Mucosa of gallbladder (tissue), 1 donor: ENCODE measurements at places on chromosomes 5 and 9. TPM values are rescaled to one million over a fixed set of nuclear protein-coding genes. Genes with fewer than 3 reads are reported as not detected.

DNA sequence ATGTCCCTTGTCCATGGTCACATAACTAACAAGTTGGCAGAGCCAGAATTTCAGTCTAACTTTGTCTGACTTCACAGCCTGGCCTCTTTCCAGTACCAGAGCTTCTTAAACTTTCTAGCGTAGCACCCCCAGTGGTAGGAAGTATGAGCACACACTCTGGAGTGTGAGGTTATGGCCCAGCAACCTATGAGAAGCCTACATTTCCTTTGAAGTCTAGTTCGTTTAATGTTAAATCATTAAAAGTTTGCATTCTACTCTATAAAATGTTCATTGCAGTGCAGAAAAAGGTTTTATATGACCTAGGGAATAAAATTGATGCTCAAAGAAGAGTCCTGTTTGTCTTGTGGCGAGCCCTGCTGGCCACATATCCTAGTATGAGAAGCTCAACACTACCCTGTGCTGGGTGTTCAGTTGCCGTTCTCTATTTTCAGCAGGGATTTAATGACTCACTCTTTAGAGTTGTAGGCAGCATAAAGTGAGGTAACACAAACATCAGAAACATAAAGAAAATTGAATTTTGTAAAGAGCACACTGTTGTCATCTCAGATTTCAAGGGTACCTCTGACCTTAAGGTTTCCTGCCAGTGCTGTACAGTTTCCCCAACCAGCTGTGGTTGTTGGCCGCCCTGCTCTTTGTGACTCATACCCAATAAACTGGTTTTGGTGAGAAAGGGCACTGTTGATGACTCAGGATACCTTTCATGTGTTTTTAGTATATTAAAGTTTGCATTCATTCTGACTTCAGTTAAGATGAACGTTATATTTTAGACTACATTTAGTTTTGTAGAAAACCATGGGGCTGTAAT is 14.3 kb downstream of the MCCC2 start:
- peak; percentile 50 for DNase-seq

GRCh38 chr9:88555268-88555980 is 20.4 kb downstream of the NXNL2 start:
- DNase-seq, result no peak

GRCh38 chr9:2336055-2336454 is 285.5 kb upstream of the VLDLR start:
- DNase-seq, result no peak

GRCh38 chr5:177116631-177117373 is 16.8 kb upstream of the NSD1 start:
- peak; percentile 93 for DNase-seq

- DNase-seq, result no peak
These were observed 43.6 kb downstream of the SEMA5A start for GRCh38 chr5:9502050-9502834.

The MAN1B1 gene
- 59.8 TPM for total RNA-seq

GRCh38 chr5:76332102-76332501 is 71.0 kb upstream of the IQGAP2 start:
- peak; percentile 39 for DNase-seq

DNA sequence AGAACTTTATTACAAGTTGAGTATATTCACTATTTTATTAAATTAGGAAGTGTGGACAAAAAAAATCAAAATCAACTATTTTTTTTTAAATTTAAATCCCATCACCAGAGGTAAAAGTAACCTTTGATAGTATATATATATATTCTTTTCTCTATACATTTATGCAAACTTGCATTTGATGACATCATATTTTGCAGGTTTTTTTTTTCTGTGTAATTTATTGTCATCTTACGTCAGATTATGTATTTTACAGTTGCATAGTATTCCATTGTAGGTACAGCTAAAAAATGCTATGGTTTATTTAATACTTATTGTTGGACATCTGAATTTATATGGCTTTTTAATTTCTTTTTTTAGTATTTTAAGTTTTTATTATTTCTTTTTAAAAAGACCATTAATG is 25.5 kb downstream of the APC start:
- DNase-seq, result no peak
